ENCODE measurements at places on chromosomes 13 and 19.
A peak's percentile ranks its signal among the peaks of the same experiment; 100 is the strongest.

DNA sequence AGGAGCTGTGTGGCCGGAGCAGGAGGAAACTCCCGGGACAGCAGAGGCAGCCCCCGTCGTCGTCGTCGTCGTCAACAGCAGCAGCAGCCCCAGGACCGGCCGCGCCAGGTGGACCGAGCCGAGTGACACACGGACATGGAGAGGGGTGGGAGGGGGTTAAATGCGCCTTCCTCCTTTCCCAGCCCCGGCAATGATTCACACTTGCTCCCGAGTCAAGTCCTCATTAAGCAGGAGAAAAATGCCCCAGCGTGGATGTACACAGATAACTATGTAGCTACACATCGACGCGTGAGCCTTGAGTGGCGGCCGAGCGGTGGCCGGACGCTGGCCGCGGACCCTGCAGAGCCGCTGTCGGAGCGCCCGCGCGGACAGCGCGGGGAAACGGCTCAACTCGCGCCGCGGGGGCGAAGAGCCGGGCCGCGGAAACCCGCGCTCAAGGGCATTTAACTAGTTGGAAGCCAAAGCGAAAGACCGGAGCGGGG lies 645 bp downstream of the UBL3 start:
- peak; percentile 6 for DNase-seq

DNA sequence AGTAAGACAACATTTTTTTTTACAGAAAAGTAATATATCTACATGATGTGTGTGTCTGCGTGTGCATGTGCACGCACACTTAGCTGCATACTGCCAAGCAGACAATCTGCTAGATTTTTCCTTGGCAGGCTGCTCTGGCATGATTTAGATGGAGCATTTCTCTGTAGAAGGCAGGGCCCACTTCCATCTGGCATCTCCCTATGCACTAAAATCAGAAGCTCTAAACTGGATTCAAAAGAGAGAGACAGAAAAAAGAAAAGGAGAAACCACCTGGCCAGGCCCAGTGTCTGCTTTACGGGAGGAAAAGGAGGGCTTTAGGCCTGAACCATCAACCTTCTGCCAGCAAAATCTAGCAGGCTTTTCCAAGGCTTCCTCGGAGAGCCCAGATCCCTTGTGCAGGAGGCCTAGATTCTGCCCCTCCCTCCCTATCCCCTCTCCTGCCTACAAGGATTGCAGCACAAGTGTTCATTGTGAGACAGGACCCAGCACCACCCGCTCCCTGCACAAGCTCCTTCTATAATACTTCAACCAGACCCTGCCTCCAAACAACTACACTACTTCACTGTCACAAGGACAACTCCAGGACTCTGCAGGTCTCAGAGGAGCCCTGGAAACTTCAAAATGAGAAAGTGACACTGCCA lies 99.3 kb downstream of the DOCK9 start:
- DNase-seq: no peak

GRCh38 chr19:30936276-30936675 lies 413.0 kb downstream of the TSHZ3 start:
- no peak for DNase-seq

DNA sequence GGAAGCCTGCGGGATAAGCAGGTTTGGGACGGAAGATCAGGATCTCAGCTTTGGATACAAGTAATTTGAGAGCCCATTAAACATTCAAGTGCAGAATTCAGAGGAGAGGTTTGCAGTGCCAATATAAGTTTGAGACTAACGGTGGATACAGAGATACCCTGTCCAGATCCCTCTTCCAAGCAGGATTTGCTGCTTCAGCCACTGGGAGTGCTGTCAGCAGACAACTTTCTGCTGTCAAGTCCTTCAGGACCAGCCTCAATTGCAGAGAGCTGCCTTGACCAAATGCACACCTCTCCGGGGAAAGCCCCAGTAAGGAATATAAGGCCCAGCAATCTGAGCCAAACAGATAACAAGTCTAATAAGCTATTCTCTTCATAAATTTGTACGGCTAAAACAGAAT lies 46.1 kb upstream of the ZNF780A start:
- DNase-seq: no peak

DNA sequence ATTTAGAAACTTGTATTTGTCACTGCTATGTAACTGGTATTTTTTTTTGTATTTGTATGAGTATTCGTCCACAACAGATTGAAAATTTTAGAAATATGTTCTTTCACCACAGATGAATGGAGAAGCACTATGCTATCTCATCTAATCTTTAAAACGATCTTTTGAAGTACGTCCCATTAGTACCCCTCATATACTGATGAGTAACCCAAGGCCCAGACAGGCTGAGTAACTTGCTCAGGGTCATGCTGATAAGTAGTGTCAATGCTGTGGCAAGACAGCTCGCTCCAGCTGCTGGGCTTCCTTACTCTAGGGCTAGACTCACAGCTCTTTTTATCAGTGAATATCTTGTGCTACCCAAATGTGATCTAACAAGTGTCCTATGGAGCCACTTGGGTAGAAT lies 154.2 kb downstream of the SUCLA2 start:
- DNase-seq: no peak

DNA sequence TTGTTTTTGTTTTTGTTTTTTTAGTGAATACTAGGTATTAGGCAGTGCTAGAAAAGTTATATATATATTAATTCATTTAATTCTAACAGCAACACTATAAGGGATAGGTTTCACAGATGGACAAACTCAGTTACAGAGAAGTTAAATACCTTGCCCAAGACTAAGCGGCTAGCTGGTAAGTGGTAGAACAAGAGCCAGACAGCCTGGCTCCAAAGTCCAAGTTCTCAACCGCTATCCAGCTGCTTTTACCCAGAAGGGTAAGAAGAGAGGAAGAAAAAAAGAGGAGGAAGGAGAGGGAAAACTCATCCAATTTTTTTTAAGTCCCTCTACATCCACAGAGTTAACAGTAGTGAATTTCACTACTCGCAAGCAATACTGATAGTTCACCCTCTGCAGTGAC lies 217.0 kb downstream of the SPRY2 start:
- no peak for DNase-seq

GRCh38 chr13:50222569-50223332 lies 207.5 kb downstream of the KCNRG start:
- no peak for DNase-seq
